ENCODE measurements at places on chromosomes 3 and 15.

DNA sequence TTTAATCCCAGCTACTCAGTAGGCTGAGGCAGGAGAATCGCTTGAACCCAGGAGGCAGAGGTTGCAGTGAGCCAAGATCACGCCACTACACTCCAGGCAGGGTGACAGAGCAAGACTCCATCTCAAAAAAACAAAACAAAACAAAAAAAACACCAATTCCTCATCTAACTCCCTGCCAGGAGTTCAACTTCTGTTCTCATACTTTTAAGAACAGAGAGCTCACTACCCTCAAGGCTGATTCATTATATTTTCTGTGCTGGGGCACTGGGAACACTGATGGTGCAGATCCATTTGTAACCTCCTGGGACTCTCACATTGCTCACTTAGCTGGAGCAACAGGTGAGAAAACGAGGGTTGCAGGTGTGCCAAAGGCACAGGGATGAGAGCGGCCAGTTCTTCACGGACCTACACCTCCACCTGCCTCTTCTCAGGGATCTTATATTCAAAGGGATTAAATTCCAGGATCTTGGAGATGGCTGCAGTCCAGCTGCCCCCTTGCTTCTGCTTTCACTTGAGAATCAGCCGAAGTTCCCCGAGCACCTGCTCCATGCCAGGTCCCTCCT is 12.3 kb upstream of the CSK start:
- no peak for DNase-seq

DNA sequence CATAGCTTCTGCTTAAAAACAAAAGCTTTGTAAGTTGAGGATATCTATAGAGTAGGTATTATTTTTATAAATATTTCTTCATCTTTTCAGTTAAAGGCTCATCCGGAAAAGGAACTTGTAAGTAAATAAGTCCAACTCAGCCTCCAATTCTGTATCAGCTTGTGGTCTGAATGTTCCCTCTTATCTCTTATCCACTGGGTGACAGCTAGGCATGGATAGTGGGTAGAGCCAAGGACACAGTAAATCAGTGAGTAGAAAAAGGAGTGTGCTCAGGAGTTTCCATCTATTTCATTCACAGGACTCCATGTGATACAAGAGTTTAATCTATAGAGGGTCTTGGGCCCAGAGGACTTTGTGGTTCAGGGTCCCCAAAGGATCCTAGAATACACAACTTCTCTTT is 50.9 kb downstream of the FRMD5 start:
- DNase-seq = no peak

GRCh38 chr15:39706206-39706605 is 76.4 kb downstream of the FSIP1 start:
- DNase-seq = no peak

GRCh38 chr3:40432793-40433192 is 24.3 kb upstream of the RPL14 start:
- DNase-seq = no peak

GRCh38 chr3:52865994-52866393 is 31.2 kb upstream of the MUSTN1 start:
- DNase-seq = no peak

DNA sequence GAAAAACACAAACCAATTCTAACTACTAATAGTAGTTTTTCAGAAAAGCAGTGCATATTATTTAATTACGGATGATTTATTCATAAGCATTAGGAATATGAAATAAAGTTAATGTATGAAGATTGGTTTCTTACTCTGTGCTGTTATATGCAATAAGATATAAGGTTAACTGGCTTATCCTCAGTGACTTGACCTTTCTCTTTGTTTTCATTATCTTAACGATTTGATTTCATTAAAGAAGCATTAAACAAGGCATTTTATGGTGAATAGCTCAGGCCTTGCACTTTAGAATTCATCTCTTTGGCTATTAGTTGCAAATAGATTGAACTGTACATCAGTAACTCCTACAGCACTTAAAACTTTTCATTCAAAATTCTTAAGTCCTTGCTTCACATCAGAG is 28.9 kb downstream of the RAP2B start:
- DNase-seq = no peak

- DNase-seq = no peak
Observed at GRCh38 chr15:56286213-56286612, 42.5 kb upstream of the RFX7 start.

- DNase-seq = no peak
Observed at GRCh38 chr3:128495435-128495970, 2.5 kb upstream of the GATA2 start.

GRCh38 chr15:82928711-82929110 is 23.8 kb downstream of the HOMER2 start:
- DNase-seq = no peak

DNA sequence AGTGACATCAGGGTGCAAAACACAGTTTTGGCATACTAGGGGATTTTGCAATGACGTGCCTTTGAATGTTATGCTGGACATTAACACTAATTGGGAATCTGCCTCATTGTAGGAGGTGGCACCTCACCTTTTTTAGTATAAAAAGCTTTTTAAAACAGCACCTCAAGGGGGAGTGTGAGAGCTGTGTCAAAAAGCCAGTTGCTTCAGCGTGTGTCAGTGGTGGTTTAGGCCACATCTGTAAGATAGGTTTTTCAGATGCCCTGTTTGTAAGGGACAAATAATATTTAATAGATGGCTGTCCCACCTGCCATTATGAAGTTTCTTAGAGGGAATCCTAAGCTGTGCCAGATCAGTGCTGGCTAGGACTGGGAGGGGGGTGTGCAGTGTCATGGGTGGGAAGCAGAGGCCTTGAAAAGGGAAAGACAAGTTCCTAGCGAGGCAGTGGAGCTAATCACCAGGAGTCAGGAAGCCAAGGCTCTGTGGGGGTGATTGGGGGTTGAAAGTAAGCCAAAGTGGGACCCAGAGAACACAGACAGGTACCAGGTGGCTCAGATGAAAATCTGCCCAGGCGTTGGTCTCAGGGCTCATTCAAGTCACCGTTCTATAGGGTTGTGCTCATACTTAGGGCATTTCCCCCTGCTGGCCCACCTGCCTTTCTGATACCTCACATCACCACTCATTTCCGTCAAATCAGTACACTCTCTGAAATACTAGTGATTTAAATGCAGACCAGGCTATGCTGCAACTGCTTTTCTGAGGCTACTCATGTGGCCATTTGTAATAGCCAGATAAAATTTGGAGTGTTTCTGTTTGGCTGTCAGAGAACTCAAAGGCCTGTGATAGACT is 120.5 kb downstream of the BBX start:
- DNase-seq = no peak

DNA sequence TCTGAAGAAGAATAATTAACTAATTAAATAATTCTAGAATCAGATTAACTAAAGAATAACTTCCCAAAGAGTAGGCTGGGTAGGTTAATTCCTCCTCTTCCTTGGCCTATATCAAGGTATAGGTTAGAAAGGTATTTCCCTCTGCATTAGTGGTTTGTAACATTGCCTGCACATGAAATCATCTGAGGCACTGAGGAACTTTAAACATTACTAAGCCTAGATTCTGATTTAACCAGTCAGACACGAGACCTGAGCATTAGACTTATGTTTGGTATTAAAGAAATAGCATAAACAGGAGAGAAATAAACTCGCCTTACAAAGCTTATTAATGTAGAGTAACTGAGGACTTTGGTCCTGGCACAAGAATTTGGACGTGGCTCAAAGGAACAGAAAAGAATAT is 84.2 kb downstream of the FGF7 start:
- no peak for DNase-seq

DNA sequence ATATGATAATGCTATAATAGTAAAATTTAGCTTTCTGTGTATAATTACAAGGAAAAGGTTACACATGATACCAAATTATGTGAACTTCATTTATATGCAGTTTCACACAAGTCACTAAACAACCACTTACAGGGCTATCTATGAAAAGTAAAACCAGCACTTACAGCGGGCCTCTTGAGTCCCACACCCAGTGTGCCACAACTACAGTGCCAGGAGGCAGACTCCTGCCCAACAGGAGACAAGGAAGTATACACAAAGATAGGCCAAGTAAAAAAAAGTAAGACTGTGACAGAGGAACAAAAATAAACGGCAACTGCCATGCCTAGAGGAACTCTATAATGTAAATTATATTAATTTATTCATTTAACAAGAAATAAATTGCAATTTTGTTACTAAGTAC is 53.4 kb upstream of the NEK10 start:
- DNase-seq = no peak

DNA sequence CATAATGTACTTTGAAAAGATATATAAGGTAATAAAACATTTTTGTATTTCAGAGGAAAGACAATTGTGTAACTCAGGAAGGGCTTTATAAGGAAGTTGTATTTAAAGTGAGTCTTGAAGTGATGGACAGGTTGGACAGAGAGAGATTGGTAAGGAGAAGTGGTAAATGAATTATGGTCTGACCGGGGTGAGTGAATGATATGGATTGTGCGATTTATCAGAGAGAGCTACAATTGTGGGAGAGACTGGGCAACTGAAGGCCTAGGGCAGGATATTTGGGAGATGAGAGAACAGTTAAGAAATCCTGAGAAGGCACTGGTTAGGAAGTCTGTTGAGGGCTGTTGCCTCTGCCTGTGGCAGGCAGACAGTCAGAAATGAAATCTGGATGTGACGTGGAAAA is 14.8 kb downstream of the IL1RAP start:
- DNase-seq = no peak

- DNase-seq = no peak
Observed at GRCh38 chr3:13577181-13578121, 28.5 kb downstream of the FBLN2 start.

DNA sequence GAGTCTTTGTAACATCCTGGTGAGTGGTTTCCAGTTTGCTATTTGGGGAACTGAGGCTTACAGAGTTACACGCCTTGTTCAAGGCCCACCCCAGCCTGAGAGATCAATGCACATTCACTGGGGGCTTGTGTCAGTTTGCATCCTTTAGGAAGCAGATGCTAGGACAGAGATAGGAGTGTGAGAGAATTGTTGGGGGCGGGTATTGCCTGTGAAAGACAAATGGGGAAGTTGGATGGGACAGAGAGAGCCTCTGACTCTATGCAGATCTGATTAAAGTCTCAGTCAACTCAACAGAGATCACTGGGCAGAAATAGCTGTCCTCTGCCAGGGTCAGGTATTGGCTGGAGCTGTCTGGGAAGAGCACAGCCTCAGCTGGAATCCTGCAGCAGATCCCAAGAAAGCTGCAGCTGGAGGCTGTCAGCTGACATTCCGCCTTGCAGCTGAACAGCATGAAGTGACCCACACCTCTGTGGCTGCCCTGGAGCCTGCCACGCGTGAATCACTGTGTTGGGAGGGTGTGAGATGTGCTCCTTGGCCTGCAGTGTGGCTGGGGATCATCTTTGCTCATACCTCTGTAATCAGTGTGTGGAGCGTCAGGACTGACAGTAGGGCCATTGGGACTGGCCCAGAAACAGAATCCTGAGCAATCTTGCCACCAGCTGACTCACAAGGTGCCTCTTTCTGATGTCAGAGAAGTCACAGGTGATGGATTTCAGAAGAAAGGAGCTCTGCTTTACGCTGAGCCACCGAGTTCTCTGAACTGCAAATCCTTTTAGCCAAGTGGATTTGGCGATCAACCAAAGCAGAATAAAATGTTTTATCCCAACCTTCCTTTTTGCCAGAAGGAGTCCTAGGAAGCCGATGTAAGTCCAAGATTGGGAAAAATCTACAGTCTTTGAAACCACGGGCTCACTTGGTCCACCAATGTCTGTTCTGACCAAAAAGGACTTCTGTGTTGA is 284.1 kb upstream of the LRRFIP2 start:
- no peak for DNase-seq

All from stimulated activated CD8-positive, alpha-beta memory T cell treated with anti-CD3 and anti-CD28 coated beads, Interleukin-4, amount 100 ng/mL, for 1 hour (primary cell).